ENCODE measurements at places on chromosomes 11 and 22.

GRCh38 chr11:121553806-121554205 is 101.0 kb upstream of the SORL1-AS1 start:
- DNase-seq: no peak

DNA sequence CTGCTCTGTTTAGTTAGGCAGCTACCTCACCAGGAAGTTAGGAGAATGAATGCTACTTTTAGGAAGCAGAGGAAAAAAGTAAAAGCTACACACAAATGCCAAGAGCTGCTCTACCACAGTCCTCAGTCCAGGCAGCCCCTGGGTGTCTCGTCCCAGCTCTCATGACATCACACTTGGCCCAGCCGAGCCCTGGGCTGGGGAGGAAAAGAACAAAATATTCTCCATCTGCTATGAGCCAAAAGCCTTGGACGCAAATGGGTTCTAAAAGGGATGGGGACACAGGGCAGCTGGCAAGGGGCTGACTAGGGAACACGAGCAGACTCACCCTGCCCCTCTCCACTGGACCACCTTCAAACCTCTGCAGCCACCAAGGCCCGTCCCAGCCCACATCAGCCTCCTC is 26.1 kb downstream of the TMEM184B start:
- DNase-seq: no peak

DNA sequence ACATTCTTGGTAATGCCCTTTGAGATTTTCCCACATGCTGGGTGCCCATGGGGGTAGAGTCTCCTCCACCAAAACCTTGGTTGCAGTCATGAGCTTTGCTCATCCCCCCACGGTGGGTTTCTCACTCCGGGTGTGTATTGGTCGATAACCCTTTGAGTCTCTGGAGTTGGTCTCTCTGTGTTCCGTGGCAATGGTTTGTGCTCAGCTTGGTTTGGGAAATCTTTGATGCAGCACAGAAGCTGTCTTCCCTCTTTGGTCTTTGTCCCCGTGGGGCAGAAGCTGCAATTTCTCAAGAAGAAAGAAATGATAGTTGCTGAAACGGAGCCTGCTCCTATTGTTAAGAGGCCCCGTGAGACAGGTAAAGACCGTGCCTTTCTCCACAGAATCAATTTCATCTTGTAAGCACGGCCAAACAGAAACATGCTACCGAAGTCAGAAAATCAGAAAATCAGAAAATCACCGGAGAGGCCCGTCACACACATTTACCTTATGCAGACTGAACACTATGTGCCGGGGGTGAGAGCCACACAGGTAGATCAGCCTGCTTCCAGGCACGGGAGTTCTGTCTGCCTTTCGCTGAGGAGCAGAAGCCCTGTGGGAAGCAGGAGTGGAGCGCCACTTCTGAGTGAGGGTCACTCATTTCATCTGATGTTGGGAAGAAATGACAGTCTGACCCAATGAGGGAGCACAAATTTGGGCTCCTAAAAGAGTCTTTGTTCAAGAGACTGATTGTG is 186.1 kb downstream of the TBC1D22A start:
- DNase-seq: no peak

DNA sequence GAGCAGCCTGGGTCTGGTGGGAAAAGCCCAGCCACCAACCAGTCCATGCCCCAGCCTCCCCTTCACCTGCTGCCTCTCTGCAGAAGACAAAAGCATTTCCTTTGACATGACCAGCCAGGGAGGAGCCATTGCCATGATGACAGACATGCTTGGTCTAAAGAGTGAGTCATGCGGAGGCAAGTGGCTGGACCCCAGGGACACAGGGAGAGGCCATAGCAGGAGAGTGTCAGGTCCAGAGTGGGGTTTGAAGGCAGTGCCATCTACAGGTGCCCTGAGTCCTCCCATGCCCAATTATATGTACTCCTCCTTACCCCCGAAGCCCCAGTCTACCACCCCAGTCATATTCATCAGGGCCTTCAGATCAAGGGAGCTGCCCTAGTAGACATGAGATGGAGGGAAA is 67.4 kb downstream of the SCN3B start:
- DNase-seq: no peak

DNA sequence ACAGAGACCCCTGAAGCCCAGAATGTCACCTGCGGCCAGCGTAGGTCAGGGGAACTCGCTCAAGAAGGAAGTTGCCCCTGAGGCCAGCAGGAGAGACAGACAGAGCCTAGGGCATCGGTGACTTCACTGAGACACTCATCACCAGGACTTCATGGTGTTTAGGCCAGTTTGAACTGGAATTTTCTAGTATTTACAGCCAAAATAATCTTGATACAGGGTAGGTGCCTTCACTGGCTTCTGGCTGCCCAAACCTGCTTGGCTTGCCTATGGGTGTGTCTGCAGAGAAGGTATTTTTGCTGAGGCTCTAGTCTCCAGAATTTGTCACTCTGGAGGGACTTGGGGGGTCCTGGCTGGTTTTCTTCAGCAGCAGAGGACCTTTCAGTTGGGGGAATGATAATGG is 86.6 kb downstream of the FBXO7 start:
- DNase-seq: no peak

- no peak for DNase-seq
These were observed 150.1 kb upstream of the ARHGAP42 start for GRCh38 chr11:100536979-100537378.

DNA sequence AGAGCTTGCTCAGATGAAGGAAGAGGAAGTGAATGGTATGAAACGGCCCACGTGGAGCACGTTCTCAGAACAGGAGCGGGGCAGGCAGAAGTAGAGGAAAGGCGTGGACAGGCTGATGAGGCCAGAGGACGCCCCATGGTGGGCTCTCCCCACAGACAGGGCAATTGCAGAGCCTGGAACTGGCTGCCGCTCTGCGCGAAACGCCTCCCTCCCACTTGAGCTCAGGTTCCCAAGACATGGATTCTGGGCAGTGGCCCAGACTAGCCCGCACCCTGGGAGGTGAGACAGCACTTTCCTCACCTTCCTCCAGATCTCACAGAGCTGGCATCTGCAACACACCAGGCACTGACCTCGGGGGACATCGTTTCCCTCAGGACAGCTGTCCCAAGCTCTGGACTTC is 117.6 kb downstream of the PHF21B start:
- DNase-seq: no peak

DNA sequence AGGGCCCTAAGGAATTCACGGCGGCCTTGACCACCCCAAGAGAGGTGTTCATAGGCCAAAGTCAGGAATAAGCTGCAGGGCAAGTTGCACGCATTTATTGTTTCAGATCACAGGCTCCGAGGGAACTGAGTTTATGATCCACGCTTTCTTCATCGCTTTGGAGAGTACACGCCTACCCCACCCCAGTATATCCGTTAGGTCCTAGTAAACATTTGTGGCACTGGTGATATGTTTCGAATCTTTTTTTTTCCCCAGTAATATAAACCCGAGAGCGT is 805 bp downstream of the GANAB start:
- DNase-seq: no peak

DNA sequence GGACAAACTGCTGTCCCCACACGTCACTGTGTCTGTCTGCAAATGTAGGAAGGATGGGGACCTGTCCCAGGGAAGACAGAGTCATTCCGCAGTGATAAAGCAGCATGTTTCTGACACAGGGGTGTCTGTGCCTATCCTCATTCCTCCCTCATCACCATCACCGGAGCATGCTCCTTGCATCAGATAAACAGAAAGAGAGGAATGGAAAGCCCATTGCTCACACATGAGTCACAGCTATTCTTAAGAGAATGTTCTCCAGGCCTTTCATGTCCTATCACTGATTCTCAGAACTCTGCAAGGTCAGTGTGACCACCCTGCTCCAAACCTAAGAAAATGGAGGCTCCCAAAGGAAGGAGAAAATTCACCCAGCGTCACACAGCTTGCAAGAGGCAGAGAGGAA is 38.9 kb downstream of the ZNF195 start:
- no peak for DNase-seq

- DNase-seq: no peak
These were observed 166.4 kb downstream of the KIRREL3 start for GRCh38 chr11:126834149-126834548.

DNA sequence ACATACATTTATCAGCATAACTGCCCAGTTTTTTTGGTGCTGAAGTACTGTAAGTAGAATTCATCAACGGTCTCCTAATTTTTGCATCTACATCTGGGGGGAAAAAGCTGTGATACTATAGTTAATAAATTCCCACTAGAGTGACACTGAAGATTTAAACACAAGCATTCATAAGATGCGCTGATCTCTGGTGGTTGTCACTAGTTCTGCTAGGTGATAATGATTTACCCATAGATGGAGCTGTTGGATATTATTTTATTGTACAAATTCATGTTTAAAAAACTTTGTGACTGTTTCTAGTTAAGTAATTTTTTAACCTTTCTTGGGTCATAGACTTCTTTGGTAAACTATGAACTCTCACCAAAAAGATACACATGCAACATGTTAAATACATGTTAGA is 106.6 kb downstream of the EMSY start:
- no peak for DNase-seq

DNA sequence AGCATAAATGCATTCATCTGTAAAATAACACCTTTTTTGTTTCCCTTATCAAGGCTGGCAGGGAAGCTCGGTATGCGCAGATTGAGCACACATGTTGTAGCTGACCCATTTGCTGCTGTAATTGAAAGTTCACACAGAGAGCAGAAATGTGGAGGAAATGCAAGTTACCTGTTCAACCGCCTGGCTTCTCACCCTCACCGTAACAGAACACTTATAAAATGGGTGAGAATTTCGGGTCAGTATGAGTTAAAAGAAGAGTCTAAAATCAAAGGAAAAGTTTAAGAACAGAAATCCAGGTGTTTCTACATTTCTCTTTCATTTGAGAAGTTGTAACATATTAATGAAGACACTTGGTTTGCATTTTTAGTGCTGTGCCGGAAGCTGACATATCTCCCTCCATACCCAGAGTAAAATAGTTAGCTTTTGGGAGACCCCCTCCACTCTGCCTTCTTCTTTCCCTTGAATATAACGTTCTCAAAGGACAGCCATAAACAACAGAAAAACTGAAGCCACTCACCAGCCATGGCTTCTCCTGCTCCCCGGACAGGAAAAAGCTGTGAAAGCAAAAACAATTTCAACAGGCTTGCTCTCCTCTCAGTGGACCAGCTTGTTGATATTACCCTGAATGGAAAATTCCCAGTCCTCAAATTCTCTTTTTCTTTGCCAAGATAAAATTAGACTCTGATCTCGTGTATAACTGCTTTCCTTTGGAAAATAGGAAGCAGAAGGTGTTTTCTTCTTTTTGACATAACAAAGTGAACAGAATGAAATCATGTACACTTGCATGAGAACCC is at the start of gene CASP12:
Gene CASP12, minus strand, starts transcription at position 570 of the 794 bp plus-strand sequence.
- no peak for DNase-seq
